ENCODE measurements at places on chromosomes 4 and X.

DNA sequence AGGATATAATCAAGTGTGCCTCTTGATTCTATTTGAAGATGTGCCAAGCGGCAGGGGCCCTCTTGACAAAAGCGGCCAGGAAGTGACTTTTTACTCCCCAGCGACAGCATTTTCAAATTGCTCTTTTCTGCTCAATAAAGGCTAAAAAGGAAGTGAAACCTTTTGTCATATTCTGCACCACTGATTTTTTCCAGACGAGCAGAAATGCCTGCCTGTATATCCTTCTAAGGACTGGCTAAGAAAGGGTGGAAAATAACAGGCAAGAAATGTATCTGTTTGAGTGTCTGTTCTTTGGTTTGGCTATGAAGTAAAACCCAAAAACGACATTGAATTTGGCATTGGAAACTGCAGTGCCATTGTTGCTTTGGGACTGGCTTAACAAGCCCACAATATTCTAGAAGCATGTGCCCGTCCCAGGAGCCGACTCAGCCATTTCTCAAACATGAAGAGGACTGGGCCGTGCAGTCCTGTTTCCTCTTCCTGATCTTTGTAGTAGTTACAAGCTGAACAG lies 25.4 kb downstream of the TMSB4X start:
- DNase-seq: no peak

DNA sequence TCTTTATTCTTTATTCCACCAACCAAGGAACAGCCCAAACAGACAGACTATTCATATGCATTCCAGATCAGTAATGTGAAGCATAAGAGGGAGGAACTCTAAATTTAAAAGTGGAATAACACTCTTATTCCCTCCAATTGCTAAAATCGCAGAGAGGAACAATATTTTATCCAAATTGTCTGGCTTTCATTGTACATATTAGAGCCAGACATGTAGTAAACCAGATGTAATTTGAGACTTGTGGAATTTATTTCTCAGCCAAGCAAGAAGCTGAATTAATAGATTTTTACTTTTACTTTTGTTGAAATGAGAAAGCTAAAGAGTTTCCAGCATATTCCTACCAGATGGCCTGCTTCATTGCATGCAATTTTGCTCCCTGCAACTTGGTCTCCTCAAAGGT lies 674.6 kb upstream of the SLIT2 start:
- DNase-seq: no peak

DNA sequence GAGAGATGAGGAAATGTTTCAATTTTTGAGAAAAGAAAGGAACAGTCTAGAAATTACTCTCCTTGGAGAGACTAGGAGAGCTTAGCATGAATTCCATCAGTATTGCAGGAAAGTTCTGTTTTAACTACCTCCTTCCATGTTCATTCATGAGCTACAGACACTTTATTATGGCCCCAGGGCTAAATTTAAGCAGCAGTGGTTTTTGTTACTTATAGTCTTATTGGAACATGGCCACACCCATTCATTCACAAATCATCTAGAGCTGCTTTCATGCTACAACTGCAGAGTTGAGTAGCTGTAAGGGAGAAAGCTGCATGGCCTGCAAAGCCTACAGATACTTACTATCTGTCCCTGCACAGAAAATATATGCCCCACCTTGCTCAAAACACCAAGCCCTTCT lies 81.7 kb downstream of the SHISA3 start:
- no peak for DNase-seq

GRCh38 chr4:88908003-88908402 lies 149.0 kb downstream of the FAM13A start:
- DNase-seq: no peak

DNA sequence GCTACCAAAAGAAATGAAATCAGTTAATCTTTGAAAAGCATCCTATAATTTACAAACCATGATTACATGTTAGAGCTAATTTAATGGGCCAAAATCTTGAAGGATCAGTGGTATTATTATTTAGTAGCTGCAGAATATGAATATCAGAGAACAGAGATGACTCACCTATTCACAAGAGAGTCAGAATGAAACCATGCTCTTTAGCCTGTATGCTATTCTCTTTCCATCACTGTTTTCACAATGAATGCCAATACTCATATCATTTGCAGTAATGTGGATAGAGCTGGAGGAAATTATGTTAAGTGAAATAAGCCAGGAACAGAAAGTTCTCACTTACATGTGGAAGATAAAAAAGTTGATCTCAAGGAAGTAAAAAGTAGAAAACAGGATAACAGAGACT lies 414.1 kb downstream of the CENPC start:
- no peak for DNase-seq

DNA sequence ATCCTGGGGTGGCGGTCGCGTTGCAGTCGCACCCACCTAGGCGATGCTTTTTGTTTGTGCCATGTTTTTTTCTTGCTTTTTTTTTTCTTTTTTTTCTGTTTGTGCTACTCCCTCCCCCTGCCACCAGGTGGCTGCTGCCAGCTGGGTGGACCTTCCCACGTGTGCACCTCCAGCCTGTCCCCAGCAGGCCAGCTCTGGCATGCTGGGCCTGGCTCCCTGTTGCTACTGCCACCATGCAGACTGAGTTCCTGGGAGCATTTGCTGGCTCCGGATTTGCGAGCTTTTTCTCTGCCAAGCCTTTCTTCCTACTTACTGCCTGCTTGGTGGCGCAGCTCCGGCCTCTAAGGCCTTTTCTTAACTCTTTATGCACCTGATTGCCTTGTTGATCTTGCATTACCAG lies 161.2 kb upstream of the WDFY3 start:
- DNase-seq: no peak

GRCh38 chr4:7885216-7886006 lies 54.2 kb downstream of the AFAP1 start:
- DNase-seq: no peak

GRCh38 chr4:4759232-4759631 lies 100.2 kb upstream of the MSX1 start:
- DNase-seq: no peak

DNA sequence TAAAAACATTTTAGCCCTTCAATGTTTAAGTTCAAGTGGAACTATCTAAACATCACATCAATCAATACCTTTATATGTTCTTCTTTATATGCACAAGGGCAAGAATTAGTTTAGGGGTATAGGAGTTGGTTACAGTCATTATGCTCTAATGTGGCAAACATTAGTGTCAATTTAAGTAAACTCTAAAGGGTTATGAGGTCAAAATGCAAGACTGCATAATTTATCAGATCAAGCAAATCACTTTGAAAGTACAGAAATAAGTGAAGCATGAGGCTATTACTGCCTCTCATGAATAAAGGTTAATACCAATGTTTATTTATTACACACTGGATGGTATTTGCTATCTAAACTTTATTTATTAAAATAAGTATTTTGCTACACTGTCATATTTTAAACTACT lies 59.7 kb downstream of the MAB21L2 start:
- no peak for DNase-seq

DNA sequence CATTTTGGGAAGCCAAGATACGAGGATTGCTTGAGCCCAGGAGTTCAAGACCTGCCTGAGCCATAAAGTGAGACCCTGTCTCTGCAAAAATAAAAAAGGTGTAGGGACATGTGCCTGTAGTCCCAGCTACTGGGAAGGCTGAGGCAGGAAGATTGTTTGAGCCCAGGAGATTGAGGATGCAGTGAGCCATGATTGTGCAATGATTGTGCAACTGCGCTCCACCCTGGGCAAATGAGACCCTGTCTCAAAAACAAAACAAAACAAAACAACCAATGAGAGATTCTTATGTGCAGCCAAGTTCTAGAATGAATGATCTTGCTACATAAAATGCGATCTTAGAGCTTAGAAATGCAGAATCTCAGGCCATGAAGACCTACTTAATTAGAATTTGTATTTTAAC lies 22.5 kb downstream of the SLC9B2 start:
- DNase-seq: no peak

GRCh38 chr4:129603241-129603931 lies 507.4 kb downstream of the C4orf33 start:
- DNase-seq: no peak

GRCh38 chr4:103996064-103996463 lies 276.3 kb upstream of the TACR3 start:
- no peak for DNase-seq

- no peak for DNase-seq
These were observed 112.7 kb downstream of the ZAR1 start for GRCh38 chr4:48602763-48603162.

GRCh38 chr4:125350470-125351135 lies 35.8 kb downstream of the FAT4 start:
- no peak for DNase-seq

GRCh38 chr4:126004941-126005340 lies 690.2 kb downstream of the FAT4 start:
- DNase-seq: no peak

GRCh38 chrX:77975755-77976154 lies 6.3 kb upstream of the PGAM4 start:
- DNase-seq: no peak
